G401 (cell line): ENCODE measurements at places on chromosomes 3 and 15. TPM values are rescaled to one million over a fixed set of nuclear protein-coding genes. Genes with fewer than 3 reads are reported as not detected.
A peak's percentile ranks its signal among the peaks of the same experiment; 100 is the strongest.

- peak; percentile 78 for DNase-seq
Measured at GRCh38 chr15:70906842-70907241, 14.2 kb downstream of the LRRC49 start.

DNA sequence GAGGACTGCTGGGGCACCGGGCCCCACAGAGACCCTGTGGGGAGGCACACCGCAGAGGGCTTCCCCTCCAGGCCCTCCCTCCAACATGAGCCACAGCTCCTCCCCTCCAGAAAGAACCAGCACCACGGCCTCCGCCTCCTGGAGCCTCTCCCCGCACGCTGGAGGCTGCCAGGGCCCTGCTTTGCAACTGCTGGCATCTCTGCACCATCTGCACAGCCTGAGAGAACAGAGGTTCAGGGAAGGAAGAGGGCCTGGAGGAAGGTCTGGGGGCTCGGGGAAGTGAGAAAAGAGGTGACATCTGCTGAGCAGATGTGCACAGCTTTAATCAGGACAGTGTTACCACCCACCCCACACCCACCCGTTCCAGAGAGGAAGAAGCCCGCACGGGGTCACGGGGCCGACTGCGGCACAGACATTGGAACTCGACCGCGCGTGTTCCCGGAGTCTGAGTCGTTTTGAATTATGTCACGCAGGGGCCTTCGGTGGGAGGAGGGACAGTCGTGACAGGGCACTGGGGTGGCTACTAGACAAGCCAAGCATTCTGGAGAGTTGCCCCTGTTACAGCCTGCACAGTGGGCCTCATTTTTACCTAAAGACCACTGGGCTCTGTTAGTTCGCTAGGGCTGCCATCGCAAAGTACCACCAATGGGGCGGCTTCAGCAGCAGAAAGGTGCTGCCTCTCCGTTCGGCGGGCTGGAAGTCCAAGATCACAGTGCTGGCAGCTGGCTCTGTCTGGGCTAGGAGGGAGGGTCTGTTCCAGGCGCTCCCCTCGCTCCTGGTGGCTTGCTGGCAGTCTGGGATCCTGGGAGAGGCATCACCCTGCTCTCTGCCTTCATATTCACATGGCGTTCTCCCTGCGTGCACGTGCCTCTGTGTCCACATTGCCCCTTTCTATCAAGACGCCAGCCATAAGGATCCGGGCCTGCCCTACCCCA lies 194.8 kb downstream of the XXYLT1 start:
- DNase-seq: no peak

- no peak for DNase-seq
Measured at GRCh38 chr3:115930922-115931321, 307.6 kb downstream of the GAP43 start.

- no peak for DNase-seq
Measured at GRCh38 chr3:43870844-43871626, 180.3 kb downstream of the ABHD5 start.

Gene CACNA1D
- total RNA-seq: 3.3 TPM in 1 of 2 replicates, not detected in the other

Gene C3orf62
- total RNA-seq: 0.31 and 1.7 TPM in 2 replicates

Gene CKMT1B
- 12.7 and 30.9 TPM in 2 replicates for total RNA-seq
